Stomach (tissue), 19 donors: ENCODE measurements at places on chromosomes 2 and 18. TPM values are rescaled to one million over a fixed set of nuclear protein-coding genes. Genes with fewer than 3 reads are reported as not detected.
A peak's percentile ranks its signal among the peaks of the same experiment; 100 is the strongest.

AGXT gene
- total RNA-seq: not detected

- peaks cover 41% of the 10 kb centered on the region for H3K4me1 ChIP-seq
- no peak for DNase-seq
- H3K36me3 ChIP-seq: no peaks in the 10 kb centered on the region
- H3K27me3 ChIP-seq: no peaks in the 10 kb centered on the region
- no peak overlapping the region for H3K4me3 ChIP-seq
Measured at GRCh38 chr2:191847764-191848163, 876 bp upstream of the CAVIN2 start.

DNA sequence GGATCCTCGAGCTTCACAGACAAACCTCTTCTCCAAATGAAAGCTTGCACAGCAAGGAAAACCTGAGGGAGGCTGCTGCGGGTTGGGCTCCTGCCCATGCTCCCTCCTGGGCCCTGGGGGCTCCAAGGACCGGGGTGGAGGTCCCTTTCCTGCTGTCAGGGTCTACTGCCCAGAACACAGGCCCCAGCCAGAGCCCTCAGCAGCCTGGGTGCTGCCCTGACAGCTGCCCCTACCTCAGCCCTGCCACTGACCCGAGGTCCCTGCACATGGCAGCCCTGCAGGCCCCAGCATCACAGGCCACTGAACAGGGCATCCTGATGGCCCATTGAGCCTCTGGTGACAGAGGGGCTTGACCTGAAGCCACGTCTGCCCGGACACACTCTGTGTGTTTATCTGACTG is 41.0 kb downstream of the CROCC2 start:
- H3K4me1 ChIP-seq: no peaks in the 10 kb centered on the region
- H3K27me3 ChIP-seq: no peaks in the 10 kb centered on the region
- H3K27ac ChIP-seq: no peak overlapping the region
- no peaks in the 10 kb centered on the region for H3K36me3 ChIP-seq
- DNase-seq: no peak

GRCh38 chr2:218816561-218817011 is 15.0 kb downstream of the PRKAG3 start:
- no peak for DNase-seq
- no peaks in the 10 kb centered on the region for H3K27me3 ChIP-seq
- H3K36me3 ChIP-seq: peaks cover 69% of the 10 kb centered on the region
- H3K4me3 ChIP-seq: no peak overlapping the region
- H3K27ac ChIP-seq: no peak overlapping the region

MAL gene
- total RNA-seq: 95.5 TPM

L3MBTL4 gene
- total RNA-seq: 12.1 TPM

GRCh38 chr18:8218197-8218596 is 391.0 kb upstream of the RAB12 start:
- peaks cover 5% of the 10 kb centered on the region for H3K4me1 ChIP-seq
- H3K27ac ChIP-seq: no peak overlapping the region
- no peak overlapping the region for H3K4me3 ChIP-seq
- no peak for DNase-seq

- DNase-seq: peak; percentile 55
- no peaks in the 10 kb centered on the region for H3K36me3 ChIP-seq
- no peak overlapping the region for H3K4me3 ChIP-seq
- peak overlapping the region; percentile 76 for H3K27ac ChIP-seq
- H3K27me3 ChIP-seq: no peaks in the 10 kb centered on the region
- H3K4me1 ChIP-seq: peaks cover 44% of the 10 kb centered on the region
Measured at GRCh38 chr2:231644426-231644825, 51.8 kb downstream of the TEX44 start.

DNA sequence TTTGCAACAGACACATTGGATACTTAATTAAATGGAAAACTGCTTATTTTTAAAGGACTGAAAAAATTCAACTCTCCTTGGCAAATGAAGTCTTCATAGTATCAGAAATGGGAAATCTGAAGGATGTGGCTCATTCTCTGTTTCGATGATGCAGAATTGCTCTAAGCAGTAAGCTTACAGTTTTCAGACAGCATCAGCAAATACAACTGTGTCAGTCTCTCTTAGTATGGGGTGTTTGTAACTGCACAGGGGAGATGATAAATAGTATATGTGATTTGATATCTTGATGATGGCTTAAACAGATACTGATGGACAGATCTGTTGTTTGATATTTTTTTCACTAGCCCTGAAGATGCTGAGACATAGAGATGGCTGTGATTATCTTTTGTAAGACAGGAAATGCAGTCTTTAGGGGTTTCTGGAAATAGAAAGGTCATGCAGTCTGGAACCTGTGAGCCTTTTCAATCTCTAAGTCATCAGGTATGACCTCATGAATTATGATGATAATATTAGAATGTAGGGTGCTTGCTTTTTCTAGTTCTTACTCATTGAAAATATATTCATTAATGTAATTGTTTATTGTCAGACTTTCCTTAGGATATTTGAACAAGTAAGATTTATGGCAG is 84.2 kb downstream of the SLC4A10 start:
- no peak overlapping the region for H3K4me3 ChIP-seq
- H3K36me3 ChIP-seq: no peaks in the 10 kb centered on the region
- DNase-seq: no peak
- no peaks in the 10 kb centered on the region for H3K4me1 ChIP-seq

DNA sequence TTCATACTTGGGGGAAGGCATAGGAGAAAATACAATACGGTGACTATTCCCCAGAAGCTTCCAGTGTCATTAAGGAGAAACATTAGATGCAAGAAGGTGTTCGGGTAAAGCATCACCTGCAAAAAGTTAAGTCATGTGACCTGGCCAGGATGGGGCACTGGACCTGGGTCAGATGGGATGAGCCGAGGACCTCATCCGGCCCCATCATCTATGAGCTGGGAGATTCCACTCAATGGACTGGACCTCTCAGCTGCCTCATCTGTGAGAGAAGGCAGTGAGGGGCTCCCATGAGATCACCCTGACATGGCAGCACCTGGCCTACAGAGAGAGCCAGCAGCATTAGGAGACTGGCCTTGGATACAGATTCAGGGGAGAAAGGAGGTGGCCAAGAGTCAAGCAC is 111.4 kb upstream of the TEX51 start:
- H3K4me1 ChIP-seq: no peaks in the 10 kb centered on the region
- no peaks in the 10 kb centered on the region for H3K36me3 ChIP-seq
- no peak overlapping the region for H3K27ac ChIP-seq
- H3K27me3 ChIP-seq: no peaks in the 10 kb centered on the region

DNA sequence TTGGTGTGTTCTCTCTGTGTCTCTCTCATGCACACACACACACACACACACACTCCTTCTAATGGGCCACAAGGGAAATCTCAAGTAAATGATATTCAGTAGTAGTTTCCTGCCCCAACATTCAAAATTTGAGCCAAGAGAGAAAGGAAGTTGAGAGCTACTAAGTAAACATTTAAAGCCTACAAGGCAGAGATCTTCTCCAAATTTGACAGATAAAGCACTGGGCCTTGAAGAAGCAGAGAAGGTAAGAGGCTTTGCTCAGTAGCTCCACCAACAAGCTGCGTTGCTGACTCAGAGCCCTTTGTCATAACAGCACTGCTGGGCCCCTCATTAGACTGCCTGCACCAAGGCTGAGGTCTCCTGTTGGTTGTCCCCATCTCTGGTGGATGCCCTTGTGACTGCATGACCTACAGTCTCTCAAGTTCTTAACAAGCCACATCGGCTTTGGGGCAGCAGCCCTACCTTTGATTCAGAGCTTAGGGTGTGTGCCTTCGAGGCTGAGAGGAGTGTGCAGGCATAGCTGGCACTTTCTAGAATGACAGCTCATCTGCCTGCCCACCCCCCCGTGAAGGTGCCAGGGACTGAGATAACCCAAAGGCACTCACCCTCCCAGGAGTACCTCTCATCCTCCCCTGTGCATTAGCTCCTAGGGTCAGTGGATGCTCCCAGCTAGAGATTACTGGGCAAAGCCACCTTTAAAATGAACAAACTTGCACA is 32.3 kb upstream of the NEB start:
- no peak overlapping the region for H3K27ac ChIP-seq
- H3K4me3 ChIP-seq: no peak overlapping the region
- H3K27me3 ChIP-seq: no peaks in the 10 kb centered on the region
- H3K4me1 ChIP-seq: no peaks in the 10 kb centered on the region
- no peaks in the 10 kb centered on the region for H3K36me3 ChIP-seq
- no peak for DNase-seq

PROKR1 gene
- total RNA-seq: not detected

SP140 gene
- total RNA-seq: 1.7 TPM

UPP2 gene
- not detected for total RNA-seq

DNA sequence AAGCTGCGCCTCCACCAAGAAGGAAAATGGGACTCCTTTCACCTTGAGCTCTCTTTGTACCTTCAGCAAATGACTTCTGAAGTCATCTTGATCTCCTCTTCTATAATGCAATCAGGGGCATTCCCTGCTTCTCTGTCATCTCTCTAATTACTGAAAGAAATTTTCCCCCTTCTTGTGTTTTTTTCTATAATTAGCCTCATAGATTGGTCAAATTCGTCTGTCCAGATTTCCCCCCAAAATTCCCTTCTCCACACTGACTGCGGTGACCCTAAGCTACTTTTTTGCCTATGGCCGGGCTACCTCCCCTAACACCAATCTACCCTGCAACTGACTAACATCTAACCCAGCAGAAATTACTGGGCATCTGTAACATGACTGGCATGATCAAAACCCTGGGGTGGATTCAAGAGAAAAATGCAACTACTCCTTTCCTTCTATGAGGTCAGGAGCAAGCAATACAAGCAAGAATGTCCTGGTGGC is 168.6 kb downstream of the BCL2 start:
- no peak overlapping the region for H3K27ac ChIP-seq
- no peak overlapping the region for H3K4me3 ChIP-seq
- DNase-seq: no peak
- no peaks in the 10 kb centered on the region for H3K27me3 ChIP-seq
- no peaks in the 10 kb centered on the region for H3K36me3 ChIP-seq

GRCh38 chr2:234919711-234920110 is 32.1 kb upstream of the SH3BP4 start:
- H3K4me1 ChIP-seq: no peaks in the 10 kb centered on the region
- DNase-seq: no peak
- H3K27ac ChIP-seq: no peak overlapping the region

DNA sequence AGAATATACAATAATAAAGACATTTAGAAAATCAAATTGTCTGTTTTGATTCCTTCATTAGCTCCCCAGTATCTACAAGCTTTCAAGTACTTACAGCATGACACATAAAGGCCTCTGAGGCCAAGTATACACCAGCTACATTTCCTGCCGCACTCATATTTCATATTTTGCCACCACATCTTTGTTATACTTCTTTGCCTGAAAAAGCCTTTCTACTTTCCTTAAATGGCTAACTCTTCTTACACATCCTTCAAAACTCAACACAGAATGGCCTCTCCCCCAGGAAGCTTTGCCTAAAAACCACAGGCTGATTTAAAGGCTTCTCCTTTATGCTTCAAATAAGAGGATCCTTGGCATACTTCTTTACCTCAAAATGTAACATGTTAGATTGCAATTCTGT is 4.5 kb downstream of the STK17B start:
- H3K27ac ChIP-seq: peak overlapping the region; percentile 65
- H3K4me1 ChIP-seq: peaks cover 22% of the 10 kb centered on the region
- H3K36me3 ChIP-seq: peaks cover 10% of the 10 kb centered on the region
- no peak for DNase-seq

DNA sequence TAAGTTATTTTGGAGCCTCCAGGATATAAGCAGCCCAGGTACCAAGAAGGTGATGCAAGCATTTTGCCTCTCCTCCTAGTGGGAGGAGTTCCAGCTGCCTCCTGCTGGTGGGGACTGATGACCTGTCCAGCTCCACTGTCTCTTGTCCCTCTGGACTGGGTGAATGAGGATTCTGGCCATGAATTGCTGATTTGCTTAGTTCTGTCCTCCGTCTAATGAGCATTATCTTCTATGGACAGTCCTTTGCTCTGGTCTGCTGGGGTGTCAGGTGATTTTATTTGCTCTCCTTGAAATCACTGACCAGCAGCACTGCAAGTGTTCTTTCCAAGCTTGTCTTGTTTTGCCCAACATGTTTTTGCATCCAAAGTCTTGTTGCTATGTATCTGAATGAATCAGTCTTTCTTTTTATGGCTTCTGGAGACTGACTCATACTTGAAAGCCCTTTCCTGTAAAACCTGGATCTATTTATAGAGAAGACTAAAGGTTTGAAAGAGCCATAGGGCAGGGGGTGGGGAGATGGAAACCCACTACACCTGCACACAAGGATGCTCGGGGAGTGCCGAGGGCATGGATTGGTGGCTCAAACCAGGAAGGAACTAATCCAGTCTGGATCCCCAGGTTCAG is 40.5 kb upstream of the EFHD1 start:
- H3K27ac ChIP-seq: no peak overlapping the region
- no peak for DNase-seq
- H3K27me3 ChIP-seq: no peaks in the 10 kb centered on the region
- peaks cover 18% of the 10 kb centered on the region for H3K4me1 ChIP-seq

LINC00305 gene
- not detected for total RNA-seq

TMEM182 gene
- not detected for total RNA-seq

- no peak overlapping the region for H3K27ac ChIP-seq
- H3K4me3 ChIP-seq: no peak overlapping the region
- no peaks in the 10 kb centered on the region for H3K4me1 ChIP-seq
- no peaks in the 10 kb centered on the region for H3K36me3 ChIP-seq
- DNase-seq: peak; percentile 52
Measured at GRCh38 chr2:174888146-174888545, 117.0 kb downstream of the CHN1 start.

- DNase-seq: no peak
- H3K4me1 ChIP-seq: no peaks in the 10 kb centered on the region
- H3K27ac ChIP-seq: no peak overlapping the region
Measured at GRCh38 chr18:22607284-22607635, 189.5 kb upstream of the CTAGE1 start.

- H3K27me3 ChIP-seq: no peaks in the 10 kb centered on the region
- no peak overlapping the region for H3K27ac ChIP-seq
- H3K4me3 ChIP-seq: no peak overlapping the region
- H3K36me3 ChIP-seq: no peaks in the 10 kb centered on the region
- H3K4me1 ChIP-seq: peaks cover 7% of the 10 kb centered on the region
Measured at GRCh38 chr18:10376731-10377130, 77.7 kb upstream of the APCDD1 start.

GRCh38 chr2:6671913-6672312 is 193.8 kb downstream of the CMPK2 start:
- DNase-seq: no peak
- no peaks in the 10 kb centered on the region for H3K36me3 ChIP-seq
- no peak overlapping the region for H3K4me3 ChIP-seq
- H3K27ac ChIP-seq: no peak overlapping the region
- H3K27me3 ChIP-seq: no peaks in the 10 kb centered on the region

DNA sequence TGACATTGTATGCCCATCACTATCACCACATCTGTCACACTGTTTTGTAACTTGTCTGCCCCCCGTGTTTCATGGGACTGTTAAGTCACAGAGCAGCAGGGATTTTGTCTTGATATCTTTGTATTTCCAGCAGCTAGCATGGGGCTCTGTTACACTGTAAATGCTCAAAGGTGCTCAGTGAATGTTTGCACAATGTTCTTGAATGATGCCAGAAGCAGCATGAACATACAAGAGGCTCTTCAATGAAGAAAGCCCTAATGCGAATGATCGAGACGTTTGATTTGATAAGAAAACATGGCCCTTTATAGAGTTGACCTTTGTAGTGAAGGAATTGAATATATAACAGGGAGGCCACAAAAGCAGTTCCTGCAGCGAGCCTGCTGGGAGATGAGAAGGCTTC is 120.9 kb upstream of the TTC39C start:
- DNase-seq: no peak
- H3K27me3 ChIP-seq: no peaks in the 10 kb centered on the region
- peaks cover 27% of the 10 kb centered on the region for H3K36me3 ChIP-seq
- no peaks in the 10 kb centered on the region for H3K4me1 ChIP-seq
- no peak overlapping the region for H3K4me3 ChIP-seq
- no peak overlapping the region for H3K27ac ChIP-seq

GRCh38 chr2:83196225-83196624 is 1262.9 kb downstream of the SUCLG1 start:
- H3K36me3 ChIP-seq: no peaks in the 10 kb centered on the region
- H3K4me1 ChIP-seq: peaks cover 8% of the 10 kb centered on the region
- no peaks in the 10 kb centered on the region for H3K27me3 ChIP-seq
- no peak for DNase-seq
